ENCODE measurements at places on chromosomes 2 and 18. TPM values are rescaled to one million over a fixed set of nuclear protein-coding genes. Genes with fewer than 3 reads are reported as not detected.
A peak's percentile ranks its signal among the peaks of the same experiment; 100 is the strongest.

- no peak for DNase-seq
Observed at GRCh38 chr18:54604211-54604610, 13.2 kb downstream of the DYNAP start.

GRCh38 chr2:233758849-233759248 is 1.2 kb upstream of the UGT1A1 start:
- DNase-seq: no peak

- no peak for DNase-seq
Observed at GRCh38 chr2:201699416-201699815, 972 bp upstream of the MPP4 start.

GRCh38 chr2:58866040-58866439 is 624.9 kb upstream of the FANCL start:
- DNase-seq: no peak

GRCh38 chr2:45753381-45753780 is 101.9 kb downstream of the PRKCE start:
- no peak for DNase-seq

DNA sequence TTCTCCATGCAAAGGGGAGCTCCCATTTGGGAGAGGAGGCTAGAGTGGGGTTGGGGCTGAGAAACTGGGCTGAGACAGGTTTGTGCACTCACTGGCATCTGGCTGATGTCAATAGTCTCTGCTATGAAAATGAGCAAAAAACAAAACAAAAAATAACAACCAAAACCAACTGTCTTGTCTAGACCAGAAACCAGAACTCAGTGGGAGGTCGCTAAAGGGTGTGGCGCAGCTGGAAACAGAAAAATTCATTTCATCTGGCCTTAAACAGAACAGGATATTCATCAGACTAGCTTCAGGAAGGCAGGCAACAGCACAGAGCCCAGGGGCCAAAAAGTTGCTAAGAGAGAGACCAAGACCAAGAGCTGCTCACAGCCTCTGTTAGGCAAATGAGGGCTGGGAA is 126.1 kb downstream of the THNSL2 start:
- no peak for DNase-seq

DNA sequence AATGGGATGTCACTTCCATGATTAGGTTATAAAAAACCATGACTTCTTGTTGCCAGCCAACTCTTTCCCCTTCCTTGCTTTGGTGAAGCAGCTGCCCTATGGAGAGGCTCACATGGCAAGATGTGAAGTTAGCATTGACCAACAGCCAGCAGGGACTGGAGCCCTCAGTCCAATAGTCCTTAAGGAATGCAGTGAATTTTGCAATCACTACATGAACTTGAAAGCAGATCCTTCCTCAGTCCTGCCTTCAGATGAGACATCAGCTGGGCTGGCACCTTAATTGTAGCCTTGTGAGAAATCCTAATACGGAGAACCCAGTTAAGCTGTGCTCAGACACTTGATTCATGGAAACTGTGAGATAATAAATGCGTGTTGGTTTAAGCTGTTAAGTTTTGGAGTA is 61.8 kb downstream of the ATP8B1 start:
- no peak for DNase-seq

- no peak for DNase-seq
Observed at GRCh38 chr18:39945076-39945475, 2010.0 kb upstream of the PIK3C3 start.

- DNase-seq: no peak
Observed at GRCh38 chr2:238700117-238700457, 147.8 kb upstream of the TWIST2 start.

DNA sequence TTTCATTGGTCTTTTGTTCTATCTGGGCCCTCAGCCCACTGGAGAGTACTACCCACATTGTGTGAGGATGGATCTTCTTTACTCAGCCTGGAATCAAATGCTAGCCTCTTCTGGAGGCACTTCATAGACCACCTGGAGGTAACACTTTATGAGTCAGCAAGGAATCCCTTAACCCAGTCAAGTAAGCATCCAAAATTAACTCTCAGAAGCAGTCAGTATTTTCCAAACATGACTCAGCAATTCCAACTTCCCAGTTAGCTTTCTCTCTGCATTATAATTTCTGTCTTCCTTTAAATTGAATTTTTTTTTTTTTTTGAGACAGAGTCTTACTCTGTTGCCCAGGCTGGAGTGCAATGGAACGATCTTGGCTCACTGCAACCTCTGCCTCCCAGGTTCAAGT is 142.7 kb downstream of the ACKR3 start:
- DNase-seq: no peak

GRCh38 chr2:222120933-222121332 is 177.9 kb downstream of the PAX3 start:
- no peak for DNase-seq

DNA sequence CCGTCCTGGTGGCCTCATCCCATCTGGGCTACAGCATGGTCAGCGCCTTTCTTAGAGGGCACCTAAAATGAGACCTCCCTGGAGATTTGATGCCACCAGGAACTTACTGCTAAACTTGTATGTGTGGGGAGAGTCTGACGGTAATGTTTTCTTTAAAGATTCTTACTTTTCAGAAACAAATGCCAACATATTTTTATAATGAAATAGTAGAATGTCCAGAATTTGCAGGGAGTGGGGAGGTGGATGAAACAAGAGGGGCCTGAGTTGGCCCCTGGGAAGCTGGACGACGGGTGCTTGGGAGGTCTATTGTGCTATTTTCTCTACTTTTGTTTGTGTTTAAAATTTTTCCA is 118.8 kb upstream of the CTDP1 start:
- DNase-seq: no peak

DNA sequence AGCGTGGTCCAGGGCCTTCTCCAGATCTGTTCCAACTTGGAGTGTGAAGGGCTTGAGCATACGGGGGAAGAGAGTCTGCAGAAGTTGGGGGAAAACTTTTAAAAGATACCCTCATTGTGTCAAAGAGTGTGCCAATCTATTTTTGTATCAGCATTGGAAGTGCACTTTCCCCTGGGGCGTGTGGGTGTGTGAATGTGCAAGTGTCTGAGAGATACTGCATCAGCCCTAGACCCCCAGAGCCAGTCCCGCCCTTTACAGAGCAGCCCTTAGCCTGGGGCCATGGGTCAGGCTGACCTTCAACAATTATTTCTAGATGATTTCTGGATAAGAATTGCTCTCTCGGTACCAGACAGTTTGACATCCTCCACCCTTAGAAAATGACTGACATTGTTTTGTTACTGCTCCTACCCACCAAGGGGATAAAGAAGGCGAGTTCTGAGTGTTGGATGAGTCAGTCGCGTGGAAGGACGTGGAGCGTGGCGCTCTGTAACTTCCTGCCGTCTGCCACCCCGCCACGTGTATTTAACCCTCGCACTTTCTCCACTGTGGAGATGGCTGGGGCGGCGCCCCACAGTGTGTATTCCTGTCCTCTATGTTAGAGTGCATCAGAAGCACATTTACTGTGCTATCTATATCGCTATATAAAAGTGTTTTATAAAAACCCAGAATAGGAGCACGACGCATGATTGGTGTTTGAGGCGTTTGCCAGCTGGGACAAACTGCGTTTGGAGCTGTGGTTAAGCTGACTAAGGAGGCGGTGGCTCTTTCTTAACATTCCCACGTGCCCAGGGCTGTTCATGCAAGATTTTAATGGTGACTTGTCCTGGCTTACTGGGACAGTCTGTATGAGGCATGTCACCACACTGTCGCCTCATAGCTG is 122.6 kb downstream of the CABLES1 start:
- no peak for DNase-seq

- DNase-seq: no peak
Observed at GRCh38 chr2:181957668-181958067, 28.0 kb upstream of the PPP1R1C start.

GRCh38 chr18:59481436-59481835 is 122.4 kb upstream of the LMAN1 start:
- no peak for DNase-seq

DNA sequence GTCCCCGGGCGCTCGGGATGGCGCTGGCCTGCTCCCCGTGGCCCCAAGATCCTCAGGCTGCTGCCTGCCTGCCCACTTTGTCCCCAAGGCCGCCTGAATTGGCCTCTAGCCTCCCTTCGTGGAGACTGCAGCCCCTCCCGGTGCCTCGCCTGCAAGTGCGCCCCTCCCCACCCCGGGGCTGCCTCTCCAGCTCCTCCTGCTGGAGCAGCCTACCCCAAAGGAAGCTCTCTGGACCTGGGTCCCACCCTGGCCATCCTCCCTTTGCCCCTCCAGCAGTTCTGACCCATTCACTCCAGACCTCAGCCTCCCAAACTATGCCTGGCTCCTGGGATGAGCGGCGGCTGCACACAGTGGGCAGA is 6.2 kb downstream of the ESPNL start:
- DNase-seq: no peak

- no peak for DNase-seq
Observed at GRCh38 chr2:129883121-129883520, 96.3 kb upstream of the RAB6C start.

- no peak for DNase-seq
Observed at GRCh38 chr2:214550786-214551185, 139.9 kb downstream of the VWC2L start.

DNA sequence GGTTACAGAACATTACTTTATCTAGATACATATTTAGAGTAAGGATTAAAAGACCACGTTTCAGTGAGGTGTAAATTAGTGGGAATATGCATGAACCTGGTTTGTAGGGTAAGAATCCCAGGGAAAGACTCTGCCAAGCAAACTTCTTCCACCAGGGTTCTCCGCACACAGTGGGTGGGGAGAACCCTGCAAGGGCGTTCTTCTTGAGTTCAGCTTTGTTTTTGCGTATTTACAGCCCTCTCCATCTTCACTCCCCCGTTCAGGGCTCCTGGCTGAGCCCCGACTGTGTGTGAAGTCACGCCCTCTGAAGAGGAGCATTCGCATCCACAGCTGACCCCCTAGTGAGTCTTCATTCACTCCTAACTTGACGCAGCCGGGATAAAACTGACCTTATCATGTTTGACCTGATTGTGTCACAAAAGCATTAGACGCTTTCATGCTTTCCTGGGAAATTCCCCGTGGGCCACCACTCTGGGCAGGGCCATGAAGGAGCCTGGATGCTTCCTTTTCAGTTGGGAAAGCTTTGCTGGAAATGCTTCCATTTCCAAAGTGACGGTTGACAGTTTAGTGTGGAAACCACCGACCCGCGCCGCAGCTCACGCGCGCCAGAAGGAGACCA is 1.0 kb downstream of the ALKAL2 start:
- no peak for DNase-seq

GRCh38 chr18:48631851-48632250 is 93.0 kb downstream of the CTIF start:
- no peak for DNase-seq

GRCh38 chr2:199734651-199735050 is 116.3 kb downstream of the FTCDNL1 start:
- DNase-seq: no peak

DNA sequence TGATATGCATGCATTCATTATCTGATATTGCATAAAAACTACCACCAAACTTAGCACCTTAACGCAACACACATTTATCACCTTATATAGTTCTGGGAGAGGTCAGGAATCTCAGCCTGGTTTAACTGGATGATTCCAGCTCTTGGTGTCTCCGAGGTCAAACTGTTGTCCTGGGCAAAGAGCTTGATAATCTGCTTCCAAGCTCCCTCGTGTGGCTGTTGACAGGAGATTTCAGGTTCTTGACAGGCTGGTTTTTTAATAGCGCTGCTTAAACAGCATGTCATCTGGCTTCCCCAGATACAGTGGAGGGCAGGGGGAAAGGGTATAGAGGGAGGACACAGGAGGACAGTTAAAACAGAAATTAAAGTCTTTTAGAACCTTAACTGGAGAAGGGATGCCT is 785.0 kb downstream of the CNTNAP5 start:
- no peak for DNase-seq

GRCh38 chr2:72204786-72205503 is 57.3 kb upstream of the CYP26B1 start:
- no peak for DNase-seq

DNA sequence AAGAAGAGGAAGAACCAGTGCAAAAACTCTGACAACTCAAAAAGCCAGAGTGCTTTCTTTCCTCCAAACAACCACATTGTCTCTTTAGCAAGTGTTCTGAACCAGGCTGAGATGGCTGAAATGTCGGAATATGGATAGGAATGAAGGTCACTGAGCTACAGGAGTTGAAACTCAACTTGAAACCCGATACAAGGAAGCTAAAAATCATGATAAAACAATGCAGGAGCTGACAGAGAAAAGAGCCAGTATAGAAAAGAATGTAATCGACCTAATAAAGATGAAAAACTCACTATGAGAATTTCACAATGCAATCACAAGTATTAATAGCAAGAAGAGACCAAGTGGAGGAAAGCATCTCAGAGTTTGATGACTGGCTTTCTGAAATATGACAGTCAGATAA is 15.0 kb upstream of the EIF2AK3 start:
- no peak for DNase-seq

DNA sequence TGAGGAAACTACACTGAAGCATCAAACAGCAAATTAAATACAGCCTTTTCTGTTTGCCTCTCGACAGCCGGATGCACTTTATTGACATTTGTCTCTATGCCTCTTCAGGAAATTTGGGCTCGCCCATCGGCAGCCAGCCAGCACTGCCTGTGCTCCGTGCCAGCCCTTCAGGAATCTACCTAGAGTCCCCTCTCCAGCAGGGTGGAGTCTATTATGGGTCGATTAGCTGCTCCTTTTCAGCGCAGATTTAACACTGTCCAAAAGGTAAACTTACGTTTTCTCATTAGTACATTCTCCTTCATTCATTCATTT is 91.5 kb downstream of the MYCN start:
- peak; percentile 70 for DNase-seq

NOSTRIN gene
- 56.1 TPM for total RNA-seq

SCN7A gene
- 6.3 TPM for total RNA-seq

KHK gene
- 0.91 TPM for total RNA-seq

CDH7 gene
- total RNA-seq: 1.0 TPM

TUBB8B gene
- 3.9 TPM for total RNA-seq

ZCCHC2 gene
- 18.7 TPM for total RNA-seq

NXPH2 gene
- total RNA-seq: not detected

ALK gene
- total RNA-seq: 1.2 TPM

C2orf15 gene
- not detected for total RNA-seq

PROC gene
- not detected for total RNA-seq

CHST10 gene
- total RNA-seq: 27.7 TPM

CDH2 gene
- total RNA-seq: 125 TPM

SFTPB gene
- 0.59 TPM for total RNA-seq

DHX57 gene
- total RNA-seq: 18.5 TPM

SH2D6 gene
- 1.8 TPM for total RNA-seq

TMEM214 gene
- total RNA-seq: 75.9 TPM

ANKRD30BL gene
- 3.0 TPM for total RNA-seq

GALNT3 gene
- total RNA-seq: 24.5 TPM

All from prostate gland (tissue), 2 donors.